ENCODE measurements at places on chromosomes 2 and 18.

GRCh38 chr2:96739076-96739632 lies 710 bp downstream of the LMAN2L start:
- no peak for DNase-seq

- no peak for DNase-seq
Observed at GRCh38 chr18:61607867-61608266, 274.6 kb downstream of the CDH20 start.

- DNase-seq, result no peak
Observed at GRCh38 chr2:74551942-74552913, 1.5 kb downstream of the LOXL3 start.

DNA sequence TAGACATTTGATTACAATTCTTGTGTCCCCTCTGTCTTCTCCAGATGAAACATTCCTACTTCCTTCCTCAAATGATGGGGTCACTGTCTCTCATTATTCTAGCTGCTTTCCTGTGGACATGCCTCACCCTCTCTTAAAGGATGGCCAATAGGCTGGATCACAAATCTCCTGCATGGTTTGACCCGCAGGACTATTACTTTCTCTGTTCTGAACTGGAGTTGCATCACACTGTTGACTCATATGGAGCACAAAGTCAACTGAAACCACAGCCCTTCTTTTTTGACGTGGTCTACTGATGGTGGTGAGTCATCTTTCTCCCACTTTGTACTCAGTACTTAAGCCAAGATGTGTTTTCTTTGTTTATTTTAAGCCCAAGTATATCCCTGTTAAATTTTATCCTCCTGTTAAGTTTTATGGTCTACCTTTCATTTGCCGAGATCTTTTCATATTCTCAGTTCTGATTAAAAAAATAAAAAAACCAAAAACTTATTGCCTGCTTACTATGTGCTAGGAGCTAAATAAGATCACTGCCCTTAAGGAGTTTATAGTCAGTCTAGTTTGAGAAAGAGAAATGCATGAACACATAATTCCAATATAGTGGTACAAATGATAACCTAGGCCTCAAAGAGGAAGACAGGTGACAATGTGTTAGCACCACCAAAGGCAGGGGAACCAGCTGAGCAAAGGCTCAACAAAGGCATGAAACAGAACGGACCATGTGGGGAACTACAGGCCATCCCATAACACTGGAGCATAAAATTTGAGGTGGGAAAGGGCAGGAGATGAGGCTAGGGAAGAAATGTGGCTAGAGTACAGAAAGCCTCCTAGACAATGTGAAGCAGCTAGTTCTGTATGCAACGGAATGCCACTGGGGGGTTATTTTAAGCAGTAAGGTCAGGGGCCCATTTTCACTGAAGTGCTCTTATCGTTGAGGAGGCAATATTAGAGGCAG lies 67.6 kb upstream of the ZFP36L2 start:
- no peak for DNase-seq

DNA sequence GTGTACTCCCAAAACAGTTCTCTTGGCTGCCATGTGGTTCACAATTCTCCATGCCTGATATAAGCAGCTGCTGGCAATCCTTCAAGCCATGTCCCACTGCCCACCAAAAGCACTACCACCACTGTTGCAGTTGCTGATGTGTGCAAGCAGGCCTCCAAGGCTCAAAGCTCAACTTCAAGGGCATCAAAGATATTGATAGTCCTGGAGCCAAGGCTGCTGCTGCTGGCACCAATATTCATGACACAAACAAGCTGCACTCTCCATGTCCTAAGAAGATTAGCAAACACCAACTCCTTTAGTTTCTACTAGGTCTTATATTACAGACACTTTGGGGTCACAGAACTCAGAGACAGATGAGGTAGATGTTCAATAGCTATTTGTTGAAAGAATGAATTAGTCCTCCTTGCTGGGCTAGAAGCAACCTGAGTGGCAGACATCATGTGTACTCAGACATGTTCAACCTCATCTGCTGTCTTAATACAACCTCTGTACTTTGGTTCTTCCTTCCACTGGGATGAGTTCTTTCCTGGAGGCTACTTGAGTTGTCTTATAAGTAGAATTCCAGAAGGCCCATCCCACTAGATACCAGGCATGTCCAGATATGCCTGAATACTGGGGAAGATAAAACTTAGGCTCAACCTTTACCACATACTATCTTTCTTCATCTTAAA lies 104.5 kb upstream of the UGP2 start:
- no peak for DNase-seq

GRCh38 chr2:44980751-44981713 lies 28.2 kb downstream of the SIX2 start:
- no peak for DNase-seq

DNA sequence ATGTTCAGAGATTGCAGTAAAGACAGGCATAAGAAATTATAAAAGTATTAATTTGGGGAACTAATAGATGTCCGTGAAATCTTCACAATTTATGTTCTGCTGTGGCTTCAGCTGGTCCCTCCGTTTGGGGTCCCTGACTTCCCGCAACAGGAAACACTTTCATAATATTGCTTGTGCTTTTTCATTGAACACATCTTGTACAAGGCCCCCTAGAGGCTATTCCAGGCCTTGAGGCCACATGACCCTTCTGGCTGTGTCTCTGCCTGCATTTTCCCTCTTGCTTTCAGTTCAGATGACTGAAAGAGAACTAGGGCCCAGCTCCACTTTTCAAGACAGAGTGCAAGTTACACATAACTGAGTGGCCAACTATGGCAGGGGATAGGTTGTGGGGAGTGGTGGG lies 164.1 kb downstream of the TMEM247 start:
- DNase-seq, result no peak

DNA sequence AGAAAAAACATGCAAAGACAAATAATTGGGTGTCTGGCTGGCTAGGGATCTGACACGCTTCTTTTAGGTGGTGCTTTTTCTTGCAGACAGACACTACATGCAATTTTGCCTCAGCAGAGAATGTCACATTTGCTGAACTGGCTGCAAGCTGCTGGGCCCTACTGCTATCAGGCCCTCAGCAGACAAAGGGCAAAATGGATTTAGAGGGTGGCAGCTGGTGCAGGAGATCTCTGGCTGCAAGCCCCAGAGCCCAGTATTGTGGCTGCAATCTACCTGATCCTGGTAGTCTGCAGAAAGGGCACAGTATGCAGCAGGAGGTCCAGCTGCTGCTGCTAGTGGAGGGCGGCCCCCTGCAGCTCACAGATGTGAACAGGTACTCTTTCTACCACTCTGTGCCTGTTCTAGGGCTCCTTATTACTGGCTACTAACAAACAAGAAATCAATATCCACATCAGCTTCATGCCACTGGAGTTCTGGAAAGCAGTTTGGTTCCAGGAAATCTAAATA lies 796.7 kb upstream of the CELF4 start:
- DNase-seq, result peak; percentile 32

DNA sequence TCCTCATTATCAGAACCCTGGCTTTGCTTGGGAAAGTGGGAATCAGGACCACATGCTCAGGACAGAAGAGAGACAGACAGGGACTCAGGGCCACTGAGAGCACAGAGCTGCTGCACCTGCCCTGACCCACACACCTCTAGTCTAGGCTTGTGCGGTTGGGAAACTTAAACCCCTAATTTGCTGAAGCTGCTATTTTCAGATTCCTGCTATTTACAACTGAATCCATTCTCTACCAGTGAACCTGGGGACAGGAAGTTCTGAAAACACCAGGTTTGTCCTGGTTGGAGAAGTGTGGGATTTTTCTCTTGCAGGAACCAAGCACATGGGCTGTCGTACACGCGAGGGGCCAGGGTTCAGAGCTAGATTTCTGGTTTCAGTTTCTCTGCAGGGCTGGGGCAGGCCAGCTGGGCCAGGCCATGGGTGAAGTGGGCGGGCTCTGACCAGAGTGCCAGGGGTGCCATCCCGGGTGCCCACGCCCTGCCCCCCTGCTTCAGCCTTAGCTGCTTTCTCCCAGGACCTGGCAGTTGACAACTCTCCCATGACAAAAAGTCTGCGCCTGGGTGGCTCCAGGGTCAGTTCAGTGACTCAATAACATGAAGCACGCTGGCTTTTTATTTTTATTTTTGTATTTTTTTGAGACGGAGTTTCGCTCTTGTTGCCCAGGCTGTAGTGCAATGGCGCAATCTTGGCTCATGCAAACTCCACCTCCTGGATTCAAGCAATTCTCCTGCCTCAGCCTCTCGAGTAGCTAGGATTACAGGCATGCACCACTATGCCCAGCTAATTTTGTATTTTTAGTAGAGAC lies 51.3 kb upstream of the SLC1A4 start:
- no peak for DNase-seq

DNA sequence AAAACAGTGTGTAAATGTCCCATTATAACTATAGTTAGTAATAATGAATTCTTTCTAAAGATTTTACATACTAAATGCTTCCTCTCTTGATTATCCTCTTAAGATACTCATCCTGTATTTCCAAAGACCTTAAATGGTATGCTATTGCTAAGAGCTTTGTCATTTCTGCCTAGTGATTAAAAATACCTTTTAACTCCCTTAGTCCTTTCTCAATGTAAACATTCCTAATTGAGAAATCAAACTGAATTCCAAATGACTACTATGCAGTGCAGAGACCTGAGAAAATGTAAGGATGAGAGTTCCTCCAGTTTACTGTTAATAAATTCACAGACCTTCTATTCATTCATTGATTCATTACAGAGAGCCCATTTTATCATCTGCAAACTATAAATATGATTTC lies 86.9 kb downstream of the SOS1 start:
- DNase-seq, result no peak

DNA sequence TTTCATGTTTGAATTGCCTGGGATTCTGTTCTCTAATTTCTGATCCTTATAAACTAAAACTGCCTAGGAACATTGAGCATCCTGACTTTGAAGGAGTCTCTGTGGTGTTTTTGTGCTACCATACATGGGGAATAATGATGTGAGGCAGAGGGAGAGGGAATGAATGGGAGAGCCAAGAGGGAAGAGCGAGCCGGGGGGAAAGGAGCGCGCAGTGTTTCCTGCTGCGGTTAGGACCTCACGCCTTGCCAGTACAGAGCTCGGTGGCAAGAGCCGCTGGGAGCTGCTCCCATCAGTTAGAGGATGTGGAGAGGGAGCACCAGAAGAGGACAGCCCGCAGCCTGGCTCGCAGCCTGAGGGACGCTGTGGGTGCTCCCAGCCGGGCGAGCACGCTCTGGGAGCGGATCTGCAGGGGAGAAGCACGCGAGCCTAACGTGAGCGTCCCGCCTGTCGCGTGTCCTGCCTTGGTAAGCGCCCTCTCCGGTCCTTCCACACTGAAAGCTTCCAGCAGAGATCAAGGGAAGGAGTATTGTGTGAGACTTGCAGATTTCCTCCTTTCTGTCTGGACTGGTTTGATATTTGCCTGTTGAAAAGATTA lies 114.7 kb downstream of the FAM210A start:
- peak; percentile 10 for DNase-seq

DNA sequence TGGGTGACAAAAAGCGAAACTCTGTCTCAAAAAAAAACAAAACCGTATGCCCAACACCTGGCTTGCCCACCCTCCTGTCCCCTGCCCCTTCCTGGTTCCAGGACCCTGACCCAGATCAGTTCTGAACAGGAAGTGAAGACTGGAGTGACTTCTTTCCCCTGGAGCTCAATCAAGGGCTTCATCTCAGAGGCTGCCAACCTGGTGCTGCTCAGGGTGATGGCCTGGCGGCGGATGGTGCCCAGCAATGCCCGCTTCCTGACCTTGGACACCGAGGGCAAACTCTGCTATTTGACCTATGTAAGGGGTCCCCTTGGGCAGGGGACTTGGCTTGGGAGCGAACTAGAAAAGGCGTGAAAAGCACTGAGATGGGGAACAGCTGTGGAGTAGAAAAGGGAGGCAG lies 5.9 kb downstream of the CATIP start:
- no peak for DNase-seq

GRCh38 chr2:105287692-105288091 lies 41.8 kb downstream of the TGFBRAP1 start:
- no peak for DNase-seq

GRCh38 chr18:52370841-52371240 lies 30.8 kb downstream of the DCC start:
- DNase-seq, result no peak

GRCh38 chr2:142877216-142877838 lies at the start of gene KYNU:
Gene KYNU, plus strand, starts transcription at chr2:142877664. Its CDS starts 7,704 bp downstream, at chr2:142885368.
- DNase-seq, result no peak

DNA sequence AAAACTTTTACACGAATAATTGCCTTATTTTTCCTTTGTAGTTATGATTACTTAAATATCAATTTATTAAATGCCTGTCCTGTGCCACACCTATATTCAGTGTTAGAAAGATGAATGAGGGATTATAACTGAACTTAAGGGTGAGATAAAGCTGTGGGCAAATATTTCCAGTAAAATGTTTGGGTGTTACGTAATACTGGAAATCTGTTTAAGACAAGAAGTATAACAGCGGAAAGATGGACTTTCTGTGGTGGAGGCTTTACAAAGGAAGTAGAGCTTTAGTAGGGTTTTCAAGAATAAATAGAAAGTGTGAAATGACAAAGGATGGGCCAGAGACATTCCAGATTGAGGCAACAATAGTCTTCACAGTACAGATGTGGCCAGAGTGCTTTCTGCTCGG lies 927.0 kb downstream of the DPP10 start:
- no peak for DNase-seq

GRCh38 chr2:156448766-156449165 lies 12.6 kb downstream of the GPD2 start:
- no peak for DNase-seq

DNA sequence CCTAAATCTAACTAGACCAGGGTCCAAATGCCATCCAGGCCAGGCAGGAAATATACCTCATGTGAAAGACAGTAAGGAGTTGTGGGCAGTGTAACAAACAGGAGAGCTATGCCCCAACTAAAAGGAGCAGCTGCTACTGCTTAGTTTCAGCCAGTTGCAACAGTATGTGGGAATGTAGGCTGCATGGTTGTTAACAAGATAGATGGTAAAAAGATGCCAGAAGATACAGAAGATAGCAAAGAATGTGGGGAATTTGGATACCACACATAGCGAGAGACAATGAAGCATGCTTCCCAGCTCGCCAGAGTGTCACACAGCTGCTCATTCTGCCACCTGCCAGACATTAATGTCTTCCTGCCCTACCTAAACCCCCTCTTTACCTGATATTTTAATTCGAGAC lies 39.4 kb upstream of the CYBRD1 start:
- DNase-seq, result no peak

- DNase-seq, result no peak
Observed at GRCh38 chr2:241082341-241083090, 19.6 kb downstream of the MTERF4 start.

Measured in NCI-H1092 (cell line).